ENCODE measurements at places on chromosomes 6 and 20.

DNA sequence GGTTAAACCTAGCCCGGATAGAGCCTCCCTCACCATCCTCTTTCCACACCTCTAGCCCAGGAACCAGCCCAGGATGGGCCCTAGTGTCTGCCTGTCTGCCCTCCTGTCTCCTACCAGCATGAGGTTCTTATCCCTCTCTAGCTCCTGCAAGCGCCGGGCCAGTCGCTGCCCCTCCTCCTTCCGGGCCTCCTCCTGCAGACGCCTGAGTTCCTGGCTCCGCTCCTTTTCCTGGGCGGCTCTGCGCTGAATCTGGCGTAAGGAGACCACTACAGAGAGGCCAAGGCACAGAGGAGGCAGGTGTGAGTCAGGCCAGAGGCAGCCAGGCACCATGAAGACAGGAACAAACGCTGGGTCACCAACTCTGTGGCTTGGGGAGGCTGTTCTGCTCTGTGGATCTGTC lies 4.3 kb upstream of the PSORS1C2 start:
- no peak for DNase-seq

- no peak for DNase-seq
Measured at GRCh38 chr6:42332916-42333315, 115.3 kb upstream of the MRPS10 start.

DNA sequence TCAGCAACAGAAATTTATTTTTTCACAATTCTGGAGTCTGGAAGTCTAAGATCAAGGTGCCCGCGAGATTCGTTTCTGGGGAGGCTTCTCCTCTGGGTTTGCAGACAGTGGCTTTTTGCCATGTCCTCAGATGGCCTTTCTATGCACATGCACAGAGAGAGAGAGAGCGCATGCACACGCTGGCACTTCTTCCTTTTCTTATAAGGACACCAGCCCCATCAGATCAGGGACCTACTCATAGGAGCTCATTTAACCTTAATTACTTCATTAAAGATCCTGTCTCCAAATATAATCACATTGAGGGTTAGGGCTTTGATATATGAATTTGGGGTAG lies 260.7 kb upstream of the PLCB4 start:
- no peak for DNase-seq

- DNase-seq, result no peak
Measured at GRCh38 chr6:159008656-159009288, 8.8 kb upstream of the RSPH3 start.

GRCh38 chr20:432208-432607 lies 24.1 kb downstream of the RBCK1 start:
- no peak for DNase-seq

GRCh38 chr20:17782768-17783167 lies 83.0 kb downstream of the BANF2 start:
- DNase-seq, result no peak

Data from T-helper 17 cell (primary cell).